HuH-7.5 (cell line): ENCODE measurements at places on chromosomes 13 and 19.

- no peak for DNase-seq
These were observed 74.7 kb upstream of the TEX29 start for GRCh38 chr13:111245576-111246384.

DNA sequence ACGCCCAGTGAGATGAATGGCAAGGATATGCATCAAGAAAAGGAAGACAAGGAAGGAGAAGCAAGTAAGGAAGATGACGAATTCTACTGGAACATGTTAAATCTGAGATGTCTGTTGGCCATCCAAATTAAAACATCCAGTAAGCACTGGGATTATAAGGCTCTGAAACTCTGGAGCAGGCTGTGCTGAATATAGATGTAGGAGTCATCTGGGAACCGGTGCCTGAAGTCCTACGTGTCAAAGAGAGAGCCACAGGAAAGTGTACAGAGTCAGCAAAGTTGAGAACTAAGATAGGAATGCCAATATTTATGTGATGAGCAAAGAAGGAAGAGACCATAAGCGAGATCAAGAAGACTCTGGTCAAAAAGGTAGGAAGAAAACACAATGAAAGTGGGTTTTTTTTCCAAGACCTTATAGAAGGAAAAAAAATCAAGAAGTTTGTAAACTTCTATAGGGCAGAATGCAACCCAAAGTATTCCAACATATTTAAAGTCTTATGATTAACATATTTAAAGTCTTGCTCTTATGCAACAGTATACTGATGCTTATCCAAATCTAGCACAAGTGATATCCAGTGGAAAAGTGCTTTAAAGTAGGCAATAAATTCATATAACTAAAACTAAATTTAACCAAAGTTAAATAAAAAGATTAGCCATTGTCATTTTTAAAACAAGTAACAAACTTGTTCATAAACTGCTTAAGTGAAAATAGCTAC is 51.2 kb upstream of the EEF1AKMT1 start:
- DNase-seq, result no peak

DNA sequence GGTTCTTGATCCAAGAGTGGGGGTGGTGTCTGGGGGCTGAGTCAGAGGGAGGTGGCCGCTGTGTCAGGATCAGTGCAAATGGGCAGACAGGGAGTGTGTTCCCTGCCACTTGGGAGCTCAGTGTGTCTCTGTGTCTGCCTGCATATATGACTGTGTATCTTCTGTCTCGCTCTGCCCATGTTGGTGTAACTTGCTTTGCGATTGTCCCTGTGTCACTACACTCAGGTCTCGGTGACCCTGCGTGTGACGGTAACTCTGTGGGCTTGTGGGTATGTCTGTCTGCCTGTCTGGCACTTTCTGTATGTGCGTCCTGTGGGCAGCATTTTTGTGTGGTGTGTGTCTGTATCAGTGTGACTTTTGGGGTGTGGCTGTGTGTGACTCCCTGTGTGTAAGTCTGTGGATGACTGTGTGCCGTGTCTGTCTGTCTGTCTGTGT is 8.2 kb upstream of the ERFL start:
- no peak for DNase-seq

GRCh38 chr19:5147074-5147977 is 178.4 kb downstream of the KDM4B start:
- DNase-seq, result no peak

DNA sequence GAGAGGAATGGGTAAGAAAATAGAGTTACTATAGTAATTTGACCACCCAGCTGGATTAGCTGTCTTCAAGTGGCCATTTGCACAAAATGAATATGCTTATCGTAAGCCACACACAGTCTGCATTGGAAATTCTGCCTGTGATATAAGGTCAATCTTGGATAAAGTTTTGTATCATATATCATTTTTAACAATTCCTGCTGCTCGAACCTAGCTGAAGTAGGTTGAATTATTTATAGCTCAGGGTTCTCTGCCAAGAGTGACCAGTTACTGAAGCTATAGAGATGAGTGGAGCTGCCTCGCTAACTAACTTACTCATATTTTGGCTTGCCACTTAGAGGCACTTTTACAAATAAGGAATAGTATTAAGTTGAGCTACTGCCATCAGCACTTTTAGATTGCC is 220.9 kb downstream of the RGCC start:
- no peak for DNase-seq

GRCh38 chr19:12872941-12873890 is 8.0 kb downstream of the DNASE2 start:
- DNase-seq, result no peak

- DNase-seq, result no peak
These were observed 3.2 kb downstream of the GPR108 start for GRCh38 chr19:6734096-6734696.

DNA sequence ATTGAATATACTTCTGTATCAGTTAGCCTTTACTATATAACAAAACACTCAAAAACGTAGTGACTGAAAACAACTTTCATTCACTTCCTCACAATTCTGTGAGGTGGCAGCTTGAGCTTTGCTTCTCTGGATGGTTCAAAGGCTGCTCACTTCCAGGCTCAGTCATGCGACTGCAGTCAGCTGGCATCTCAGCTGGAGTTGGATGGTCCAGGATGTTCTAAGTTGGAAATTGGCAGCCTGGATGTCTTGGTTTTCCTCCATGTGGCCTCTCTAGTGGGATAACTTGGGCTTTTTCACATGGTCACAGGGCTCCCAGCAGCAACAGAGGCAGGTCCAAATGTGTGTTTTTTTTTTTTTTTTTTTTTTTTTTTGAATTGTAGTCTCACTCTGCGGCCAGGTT is 204.4 kb downstream of the LACC1 start:
- DNase-seq, result no peak

- no peak for DNase-seq
These were observed 78.0 kb upstream of the GPR183 start for GRCh38 chr13:99385161-99385560.

DNA sequence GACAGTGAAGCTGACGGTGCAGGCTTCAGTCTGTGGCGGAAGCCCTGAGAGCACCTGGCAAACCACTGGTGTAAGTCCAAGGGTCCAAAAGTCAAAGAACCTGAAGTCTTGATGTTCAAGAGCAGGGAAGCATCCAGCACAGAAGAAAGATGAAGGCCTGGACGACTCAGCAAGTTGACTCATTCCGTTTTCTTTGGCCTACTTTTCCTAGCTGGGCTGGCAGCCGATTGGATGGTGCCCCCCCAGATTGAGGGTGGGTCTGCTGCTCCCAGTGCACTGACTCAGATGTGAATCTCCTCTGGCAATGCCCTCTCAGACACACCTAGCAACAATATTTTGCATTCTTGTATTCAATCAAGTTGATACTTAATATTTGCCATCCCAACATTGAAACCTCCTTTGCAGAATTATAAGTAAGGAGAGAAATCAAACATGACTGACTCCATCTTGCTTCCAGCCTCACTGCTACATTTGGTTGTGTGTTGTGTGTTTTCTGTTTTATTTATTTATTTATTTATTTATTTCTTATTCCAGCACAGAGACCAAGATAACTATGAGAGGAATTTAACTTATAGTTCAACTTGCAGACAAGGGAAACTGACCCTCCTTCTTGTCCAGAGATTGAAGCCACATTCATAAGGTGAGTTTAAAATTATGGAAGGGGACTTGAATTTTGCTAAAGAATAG is 32.8 kb downstream of the IGFL2 start:
- DNase-seq, result no peak

- no peak for DNase-seq
These were observed 7.0 kb downstream of the C2CD4C start for GRCh38 chr19:401866-402511.

DNA sequence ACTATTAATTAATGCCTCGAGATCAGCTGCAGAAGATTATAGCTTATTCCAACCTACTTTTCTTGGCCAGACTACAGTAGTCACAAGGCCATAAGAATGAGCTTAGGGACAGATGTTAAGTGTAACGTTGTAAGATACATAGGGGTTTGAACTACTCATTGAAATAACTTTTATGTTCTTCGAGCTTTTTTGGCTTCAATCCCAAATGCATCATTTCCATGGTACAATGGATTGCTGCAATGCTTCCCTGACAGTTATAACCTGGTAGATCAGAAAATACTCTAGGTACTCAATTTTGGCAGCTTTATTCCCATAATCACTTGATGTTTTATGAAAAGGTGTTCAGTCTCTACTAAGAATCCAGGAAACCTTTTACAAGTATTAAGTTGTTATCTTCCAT is 2216.7 kb upstream of the PCDH20 start:
- DNase-seq, result no peak

GRCh38 chr19:49468746-49469447 is 5.1 kb upstream of the FLT3LG start:
- DNase-seq, result no peak

DNA sequence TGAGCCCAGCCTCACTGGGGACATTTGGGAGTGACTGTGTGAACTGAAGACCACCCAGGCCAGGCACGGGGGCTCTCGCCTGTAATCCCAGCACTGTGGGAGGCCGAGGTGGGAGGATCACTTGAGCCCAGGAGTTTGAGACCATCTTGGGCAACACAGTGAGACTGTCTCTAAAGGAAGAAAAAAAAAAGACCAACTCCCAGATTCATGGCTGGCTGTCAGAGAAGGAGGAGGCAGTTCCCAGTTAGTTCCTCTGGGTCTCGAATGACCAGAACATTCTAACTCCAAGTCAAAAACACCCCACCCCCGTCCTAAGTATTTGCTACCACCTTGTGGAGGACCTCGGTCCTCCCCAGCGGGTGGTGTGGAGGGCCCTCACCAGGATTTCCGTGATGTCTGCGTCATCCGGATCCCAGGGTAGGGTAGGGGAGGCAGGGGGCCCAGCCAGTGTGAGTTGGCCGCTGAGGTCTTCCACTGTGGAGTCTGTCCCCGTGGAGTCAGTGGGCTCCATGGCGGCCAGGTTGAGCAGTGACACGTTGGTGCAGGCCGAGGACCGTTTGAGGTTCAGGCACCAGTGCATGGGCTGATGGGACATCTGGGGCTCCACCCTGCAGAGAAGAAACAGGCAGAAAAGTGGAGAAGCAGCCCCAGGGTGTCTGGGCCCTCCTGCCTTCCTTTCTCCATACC is 1.3 kb downstream of the TSKS start:
- DNase-seq, result no peak

- peak; percentile 88 for DNase-seq
These were observed 19.7 kb upstream of the JUND start for GRCh38 chr19:18300930-18301717.

DNA sequence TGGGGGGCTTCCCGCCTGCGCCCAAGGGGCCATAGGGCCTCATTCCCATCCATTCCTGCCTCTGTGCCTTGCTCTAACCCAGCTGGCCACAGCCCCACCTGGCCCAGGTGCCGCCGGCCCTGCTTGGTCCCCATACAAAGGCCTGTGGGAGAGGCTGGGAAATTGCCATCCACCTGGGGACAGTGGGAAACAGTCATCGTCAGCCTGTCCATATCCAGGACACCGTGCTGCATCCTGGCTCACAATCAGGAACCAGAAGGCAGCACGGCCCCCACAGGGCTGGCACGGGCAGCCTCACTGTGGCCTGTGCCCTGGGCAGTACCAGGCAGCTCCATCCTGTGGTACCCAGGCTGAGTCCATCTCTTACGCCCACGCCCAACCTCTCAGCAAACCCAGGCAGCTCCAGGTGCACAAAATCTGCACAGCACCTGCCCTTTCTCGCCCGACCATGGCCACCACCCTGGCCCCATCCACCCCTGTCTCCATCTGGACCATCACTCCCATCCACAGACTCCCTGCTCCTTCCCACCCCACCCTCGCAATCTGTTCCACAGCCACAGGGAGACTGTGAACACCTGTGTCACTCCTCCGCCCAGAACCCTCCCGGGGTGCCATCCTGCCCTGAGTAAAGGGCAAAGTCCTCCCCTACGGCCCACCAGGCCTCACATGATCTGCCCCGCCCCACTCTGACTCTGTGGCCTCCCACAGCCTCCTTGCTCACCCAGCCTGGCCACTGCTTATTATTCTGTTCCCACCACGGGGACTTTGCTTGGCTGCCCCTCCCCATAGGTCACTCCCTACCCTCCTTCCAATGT is 21.1 kb upstream of the FBXO27 start:
- no peak for DNase-seq

GRCh38 chr19:29603308-29603707 is 2.8 kb upstream of the POP4 start:
- DNase-seq, result no peak

GRCh38 chr19:5498830-5499550 is 43.8 kb downstream of the ZNRF4 start:
- DNase-seq, result no peak

GRCh38 chr13:112333756-112334543 is 42.2 kb upstream of the SPACA7 start:
- no peak for DNase-seq

GRCh38 chr13:113887700-113888201 is 23.9 kb upstream of the GAS6 start:
- no peak for DNase-seq

DNA sequence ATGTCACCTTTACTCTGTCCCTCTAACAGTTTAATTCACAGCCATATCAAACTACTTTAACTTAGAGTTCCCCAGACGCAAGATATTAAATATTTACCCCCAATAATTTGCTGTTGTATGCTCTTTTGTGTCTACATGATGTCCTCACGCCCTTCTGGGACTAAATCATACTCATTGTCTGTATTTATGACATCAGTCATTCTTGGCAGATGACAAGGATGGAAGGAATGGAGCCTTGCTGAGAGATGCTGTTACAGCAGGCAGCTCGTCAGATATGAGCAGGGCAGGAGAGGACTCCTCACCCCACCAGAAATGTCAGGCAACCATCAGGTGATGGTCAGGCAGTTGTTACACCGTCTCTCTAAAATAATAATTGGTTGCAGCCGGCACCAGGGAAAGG is 41.8 kb downstream of the CARD8 start:
- DNase-seq, result no peak

DNA sequence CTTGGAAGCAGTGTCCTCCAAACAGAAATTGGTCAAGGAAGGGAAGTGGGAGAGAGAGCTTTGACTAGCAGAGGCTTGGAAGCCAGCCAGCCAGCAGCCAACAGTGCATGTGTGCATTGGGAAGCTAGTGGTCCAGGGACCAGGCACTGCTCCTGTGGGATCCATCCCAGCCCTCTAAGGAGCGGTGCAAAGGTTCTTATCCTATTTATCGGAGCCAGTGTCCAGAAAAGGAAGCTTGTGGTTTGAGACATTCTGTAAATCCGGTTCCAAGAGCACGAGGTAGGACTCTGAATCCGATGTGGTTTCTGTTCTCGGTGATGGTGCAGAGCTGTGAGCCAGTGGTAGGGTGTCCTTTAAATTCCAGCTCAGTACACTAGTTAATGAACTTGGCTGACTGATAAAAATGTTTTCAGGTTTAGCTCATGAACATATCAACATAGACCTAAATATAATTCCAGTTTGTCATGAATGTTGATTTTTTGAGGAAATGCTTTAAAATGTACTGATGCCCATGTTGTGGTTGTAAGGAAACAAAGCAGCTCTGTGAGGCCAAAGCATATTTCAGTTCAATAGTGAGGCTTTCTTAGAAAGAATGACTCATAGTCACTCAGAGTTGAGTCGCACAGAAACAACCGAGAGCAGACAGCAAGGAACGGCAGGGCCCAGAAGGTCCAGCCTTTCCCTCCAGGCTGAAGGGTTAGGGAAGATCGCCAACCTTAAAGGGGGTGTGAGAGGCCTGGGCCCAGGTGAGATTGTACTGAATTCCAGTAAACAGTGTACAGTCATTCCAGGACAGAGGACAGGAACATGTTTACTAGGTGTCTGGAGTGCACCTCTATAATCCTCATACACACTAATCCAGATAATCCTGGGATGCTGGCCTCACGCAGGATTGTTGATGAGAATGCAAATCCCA is 21.5 kb upstream of the GARRE1 start:
- DNase-seq, result no peak

GRCh38 chr19:33904681-33905080 is 108.0 kb downstream of the KCTD15 start:
- DNase-seq, result no peak
